ENCODE measurements at places on chromosomes 2 and 18.
A peak's percentile ranks its signal among the peaks of the same experiment; 100 is the strongest.

GRCh38 chr2:134581877-134582546 lies 136.8 kb downstream of the TMEM163 start:
- no peak for DNase-seq

DNA sequence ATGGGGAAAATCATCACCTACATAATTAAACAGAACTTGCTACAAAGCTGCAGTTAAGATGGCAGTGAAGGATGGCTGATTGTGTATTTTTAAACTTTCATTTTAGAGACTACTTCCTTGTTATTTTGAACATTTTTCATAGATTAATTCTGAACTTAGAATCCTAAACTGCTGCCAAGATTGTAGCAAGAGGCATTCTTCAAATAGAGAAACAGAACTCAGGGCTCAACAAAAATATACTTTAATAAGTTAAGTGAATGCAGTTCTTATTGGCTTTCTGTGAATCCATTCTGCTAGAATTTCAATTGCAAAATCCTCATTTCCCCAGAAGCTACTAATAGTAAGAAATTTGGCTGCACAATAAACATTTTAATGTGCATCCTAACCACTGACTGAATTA lies 160.3 kb downstream of the L3MBTL4 start:
- no peak for DNase-seq

DNA sequence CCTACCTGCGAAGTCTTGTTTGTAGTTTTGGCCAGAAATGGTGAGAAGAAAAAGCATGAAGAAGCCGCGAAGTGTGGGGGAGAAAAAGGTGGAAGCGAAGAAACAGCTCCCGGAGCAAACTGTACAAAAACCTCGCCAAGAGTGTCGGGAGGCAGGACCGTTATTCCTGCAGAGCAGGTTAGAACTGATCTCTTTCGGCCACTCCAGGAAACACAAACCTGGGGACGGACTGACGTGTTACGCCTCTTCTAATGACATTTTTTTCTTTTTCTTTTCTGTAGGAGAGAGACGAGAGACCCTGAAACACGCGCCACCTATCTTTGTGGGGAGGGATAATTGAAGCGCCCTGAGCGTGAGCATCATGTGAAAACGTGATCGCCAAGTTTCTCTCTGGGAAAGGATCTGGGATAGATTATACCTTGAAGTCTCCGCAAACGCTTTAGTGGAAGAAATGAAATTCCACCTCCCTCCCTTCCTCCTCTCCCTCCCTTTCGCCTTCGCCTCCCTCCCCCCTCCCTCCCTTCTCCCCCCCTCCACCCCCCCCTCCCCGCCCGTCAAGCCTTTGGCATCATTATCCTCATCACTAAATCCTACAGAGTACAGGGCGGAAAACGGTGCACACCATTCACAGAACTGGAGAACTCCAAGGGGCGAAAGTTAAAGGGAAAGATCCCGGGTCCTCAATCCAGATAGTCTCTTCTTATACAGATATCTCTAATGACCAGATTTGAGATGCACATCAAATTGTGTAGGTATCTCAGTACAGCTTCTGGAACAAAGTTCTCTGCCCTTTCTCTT lies at the start of gene ZEB2:
TSS of gene ZEB2 (minus strand) at position 186 of the 798 bp plus-strand sequence. CDS start 2,769 bp downstream, outside the sequence.
- DNase-seq: peak; percentile 54

DNA sequence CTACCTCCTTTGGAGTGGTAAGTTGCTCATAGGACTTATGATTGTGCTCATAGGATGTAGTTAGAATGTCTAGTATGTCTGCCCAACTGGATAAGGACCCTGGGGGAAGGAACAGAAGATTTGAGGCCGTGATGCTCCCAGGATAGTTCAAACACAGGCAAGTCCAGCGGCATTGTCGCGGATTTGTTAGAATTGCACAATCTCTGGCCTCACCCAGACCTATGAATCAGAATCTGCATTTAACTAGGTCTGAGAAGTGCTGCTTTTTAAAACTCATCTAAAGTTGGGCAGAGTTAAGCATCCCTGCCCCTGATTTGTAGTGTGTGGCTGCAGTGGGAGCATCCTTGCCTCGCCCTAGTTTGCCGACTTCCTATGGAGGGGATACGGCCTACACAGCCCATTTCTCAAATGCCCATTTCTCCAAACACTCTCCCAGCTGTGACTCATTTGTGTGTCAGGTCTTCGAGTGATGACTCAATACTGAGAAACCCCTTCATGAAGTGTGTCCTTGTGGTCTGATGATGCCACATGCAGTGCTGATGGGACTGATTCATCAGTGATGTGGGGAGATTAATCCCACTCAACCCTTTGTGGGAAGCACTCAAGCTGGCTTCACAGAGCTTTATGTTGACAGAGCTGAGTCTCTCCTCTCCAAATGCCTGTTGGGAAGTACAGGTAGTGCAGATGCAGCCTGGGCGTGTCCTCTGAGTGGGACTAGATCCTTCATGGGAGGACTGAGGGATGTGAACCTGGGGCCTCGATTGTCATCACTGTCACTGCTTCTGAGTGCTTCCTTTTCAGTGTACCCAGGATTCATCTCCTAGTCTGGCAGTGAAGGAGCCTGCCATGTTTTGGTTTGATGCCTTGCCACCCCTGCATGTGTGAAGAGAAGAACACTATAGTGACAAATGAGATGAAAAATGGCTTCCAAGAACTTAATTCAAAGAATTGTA lies 18.7 kb downstream of the SMIM21 start:
- no peak for DNase-seq

DNA sequence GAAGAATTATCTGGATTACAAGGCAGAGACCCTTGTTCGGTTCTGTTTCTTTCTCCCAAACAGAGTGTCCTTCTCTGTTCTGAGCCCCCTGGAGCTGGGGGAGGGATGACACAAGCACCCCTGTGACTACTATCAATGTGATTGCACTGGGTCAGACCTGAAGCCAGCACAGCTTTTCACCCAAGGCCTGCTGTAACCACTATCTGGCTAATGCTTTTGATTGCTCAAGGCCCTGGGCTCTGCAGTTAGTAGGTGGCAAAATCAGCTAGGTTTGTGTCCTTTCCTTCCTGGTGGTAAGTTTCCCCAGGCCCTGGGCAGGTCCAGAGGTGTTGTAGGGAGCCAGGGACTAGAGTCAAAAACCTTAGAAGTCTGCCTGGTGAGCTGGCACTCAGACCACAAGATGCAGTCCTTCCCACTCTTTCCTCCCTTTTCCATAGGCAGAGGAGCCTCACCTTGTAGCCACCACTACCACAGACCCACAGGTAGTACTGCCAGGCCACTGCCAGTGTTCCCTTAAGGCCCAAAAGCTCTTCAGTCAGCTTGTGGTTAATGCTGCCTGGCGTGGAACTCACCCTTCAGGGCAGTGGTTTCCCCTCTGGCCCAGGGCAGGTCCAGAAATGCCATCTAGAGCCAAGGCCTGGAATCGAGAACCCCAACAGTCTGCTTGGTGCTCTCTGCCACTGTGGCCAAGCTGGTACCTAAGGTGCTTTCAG lies 83.0 kb downstream of the FAM117B start:
- DNase-seq: no peak

GRCh38 chr2:160813506-160813858 lies 319.9 kb upstream of the RBMS1 start:
- DNase-seq: no peak

- no peak for DNase-seq
Observed at GRCh38 chr2:96875498-96876268, 5.8 kb upstream of the SEMA4C start.

- DNase-seq: no peak
Observed at GRCh38 chr18:71887509-71887908, 656.6 kb downstream of the CBLN2 start.

DNA sequence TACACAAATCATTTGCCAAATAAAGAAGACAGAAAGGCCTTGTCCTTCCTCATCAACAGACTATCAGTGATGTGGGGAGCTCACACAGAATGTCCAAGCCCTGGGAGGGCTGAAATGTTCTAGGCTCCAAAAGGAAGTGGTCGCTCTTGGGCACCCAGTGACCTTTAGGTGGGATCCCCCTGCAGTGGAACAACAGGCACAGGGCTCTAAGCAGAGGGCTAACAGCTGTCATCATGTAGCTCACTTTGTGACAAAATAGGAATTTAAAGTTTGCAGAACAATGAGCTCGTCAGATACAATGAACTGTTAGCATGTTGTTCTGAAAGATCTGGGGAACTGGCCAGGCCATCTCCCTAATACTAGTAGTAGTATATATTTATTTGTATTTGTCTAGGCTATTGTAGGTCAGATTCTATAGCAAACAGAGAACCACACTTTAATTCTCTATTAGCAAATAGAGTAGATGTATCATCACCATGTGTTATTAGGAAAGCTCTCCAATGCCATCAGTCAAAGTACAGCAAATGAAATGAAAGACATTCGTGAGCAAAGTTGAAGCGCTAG lies 151.5 kb upstream of the MAP3K20 start:
- DNase-seq: no peak

- no peak for DNase-seq
Observed at GRCh38 chr2:2269989-2270562, 61.0 kb downstream of the MYT1L start.

DNA sequence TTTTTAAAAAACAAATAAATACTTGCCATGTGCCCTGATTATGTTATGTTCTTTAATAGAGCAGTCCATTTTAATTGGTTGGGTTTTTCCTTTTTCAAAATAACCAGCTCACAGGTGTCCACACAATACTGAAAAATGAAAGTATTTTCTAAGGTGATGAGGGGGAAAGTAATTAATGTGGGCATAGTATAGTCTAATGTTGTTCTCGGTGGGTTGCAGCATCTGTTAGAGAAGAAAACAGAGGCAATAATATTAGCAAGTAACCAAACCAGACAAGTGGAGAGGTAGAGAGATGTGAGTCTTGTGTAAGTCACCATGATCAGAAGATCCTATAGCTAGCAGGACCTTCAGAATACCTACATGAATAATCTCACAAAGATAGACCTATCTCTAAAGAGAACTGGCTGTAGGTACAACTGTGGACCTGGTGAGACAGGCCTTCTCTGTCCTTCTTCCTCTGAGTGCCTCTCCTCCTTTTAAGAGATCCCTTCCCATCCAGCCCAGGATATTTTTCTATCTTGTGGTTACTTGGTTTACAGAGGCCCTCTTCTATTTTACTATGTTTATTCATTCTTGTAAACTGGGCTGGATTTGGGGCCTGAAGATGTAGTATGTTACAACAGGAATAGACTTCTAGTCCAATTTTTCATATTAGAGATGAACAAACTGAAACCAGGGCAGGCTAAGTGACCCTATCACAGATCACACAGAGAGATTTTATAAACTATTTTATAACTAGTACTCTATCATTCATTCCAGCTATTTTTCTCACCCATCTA lies 67.1 kb upstream of the MSTN start:
- DNase-seq: no peak

DNA sequence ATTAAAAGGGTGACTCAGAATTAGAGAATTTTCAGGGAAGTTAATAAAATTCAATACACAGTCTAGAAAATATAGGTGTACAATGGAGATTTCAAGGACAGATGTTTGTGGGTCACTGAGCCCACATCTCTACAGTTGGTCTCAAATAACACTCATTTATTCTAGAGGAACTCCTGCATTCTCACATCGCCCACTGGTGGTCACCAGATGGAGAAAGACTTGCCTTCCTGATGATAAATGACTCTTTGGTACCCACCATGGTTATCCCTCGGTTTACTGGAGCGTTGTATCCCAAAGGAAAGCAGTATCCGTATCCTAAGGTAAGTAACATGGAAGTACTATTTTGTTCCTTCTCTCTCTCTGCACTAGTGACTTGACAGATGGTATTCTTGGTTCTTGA lies 1297.1 kb downstream of the DPP10 start:
- no peak for DNase-seq

DNA sequence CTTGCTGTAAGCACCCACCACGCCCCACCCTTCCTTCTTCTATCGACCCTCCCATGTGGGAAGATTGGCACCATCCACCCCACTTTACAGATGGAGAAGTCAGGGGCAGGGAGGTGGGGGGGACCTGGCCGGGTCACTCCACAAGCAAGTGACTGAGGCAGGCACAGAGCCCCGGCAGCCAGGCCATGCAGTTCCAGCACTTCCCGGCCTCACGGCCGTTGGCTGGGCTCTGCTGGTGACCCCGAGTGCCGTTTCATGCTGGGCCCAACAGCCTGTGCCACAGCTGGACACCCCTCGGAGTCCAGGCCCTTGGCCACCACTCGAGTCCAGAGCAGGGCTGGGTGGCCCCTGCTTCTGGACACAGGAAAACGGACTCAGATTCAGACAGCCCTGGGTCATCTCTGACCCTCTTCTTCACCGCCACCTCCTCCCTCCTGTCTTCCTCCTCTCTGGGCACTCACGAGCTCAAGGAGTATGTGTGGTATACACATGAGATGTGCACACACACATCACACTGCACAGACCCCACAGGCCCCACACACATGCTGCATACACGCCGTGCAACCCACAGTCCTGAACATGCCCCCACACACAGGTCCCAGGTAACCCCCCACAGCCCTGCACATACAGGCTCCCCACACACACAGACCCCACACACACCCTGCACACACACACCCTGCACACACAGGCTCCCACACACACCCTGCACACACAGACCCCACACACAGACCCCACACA lies 89.3 kb upstream of the GPC1 start:
- no peak for DNase-seq

- DNase-seq: no peak
Observed at GRCh38 chr2:121527009-121527682, 3.5 kb upstream of the RNU4ATAC start.

DNA sequence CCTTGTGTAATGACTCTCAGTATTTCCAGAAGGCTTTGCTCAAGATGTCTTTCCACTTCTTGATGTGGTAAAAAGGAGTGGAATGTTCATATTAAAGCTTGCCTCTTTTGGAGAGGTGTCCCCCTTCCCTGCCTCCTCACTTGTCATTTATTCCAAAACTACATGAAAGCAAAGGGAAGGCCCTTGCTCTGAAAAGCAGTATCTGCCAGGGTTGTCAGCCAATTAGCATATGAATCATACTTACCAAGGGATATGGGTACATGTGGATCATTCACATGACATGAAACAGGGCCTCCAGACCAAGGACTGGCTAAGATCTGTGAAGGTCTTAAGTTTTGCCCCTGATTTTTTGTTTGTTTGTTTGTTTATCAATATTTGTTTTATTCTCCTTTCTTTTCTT lies 31.3 kb downstream of the ANXA4 start:
- DNase-seq: no peak

GRCh38 chr18:7334973-7335568 lies 104.2 kb downstream of the LRRC30 start:
- no peak for DNase-seq

- DNase-seq: no peak
Observed at GRCh38 chr18:57084331-57085271, 62.3 kb upstream of the BOD1L2 start.

Measured in dorsolateral prefrontal cortex (tissue), 122 donors.